ENCODE measurements at places on chromosomes 3 and 15.

GRCh38 chr3:2810723-2811122 is 299.5 kb downstream of the IL5RA start:
- peak; percentile 6 for DNase-seq

DNA sequence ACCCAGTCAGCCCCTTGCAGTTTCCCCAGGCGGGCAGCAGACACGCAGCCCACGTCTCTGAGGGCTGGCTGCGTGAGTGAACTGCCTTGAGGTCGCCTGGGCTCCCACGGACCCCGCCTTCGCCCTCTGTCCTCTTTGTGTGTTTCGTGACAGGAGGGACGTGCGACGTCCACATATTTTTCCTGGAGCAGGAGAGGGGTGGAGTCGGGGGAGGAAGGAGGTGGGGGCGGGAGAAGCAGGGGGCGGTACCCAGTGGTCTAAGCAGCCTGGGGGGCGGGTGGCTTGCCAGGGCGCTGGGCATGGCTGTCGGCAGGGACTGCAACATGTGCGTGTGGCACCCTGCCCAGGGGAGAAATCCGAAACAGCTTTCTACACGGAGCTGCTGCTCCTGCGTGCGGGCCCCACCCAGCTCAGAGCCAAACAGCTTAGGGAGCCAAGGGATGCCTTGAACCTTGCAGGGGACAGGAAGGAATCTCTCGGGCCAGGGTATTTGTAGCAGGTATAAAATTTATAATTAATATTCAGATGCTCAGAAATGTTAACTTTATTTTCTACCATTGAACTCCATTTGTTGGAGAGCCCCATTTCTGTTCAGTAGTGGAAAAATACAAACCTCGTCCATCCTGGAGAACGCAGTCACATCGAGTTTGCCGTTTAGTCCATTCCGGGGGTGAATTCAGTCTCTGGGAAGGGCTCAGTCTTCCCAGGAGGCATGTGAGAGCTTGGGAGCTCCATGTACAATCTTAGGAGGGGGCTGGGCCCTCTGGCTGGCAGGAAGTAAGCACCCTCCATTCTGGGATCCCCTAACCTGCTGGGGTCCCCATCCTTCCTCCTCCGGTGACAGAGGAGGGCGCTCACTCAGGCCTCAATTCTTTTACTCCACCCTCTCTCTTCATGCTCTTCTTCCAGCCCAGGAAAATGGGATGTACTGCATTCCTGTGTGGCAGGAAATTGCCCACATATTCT is 79.1 kb upstream of the MEF2A start:
- no peak for DNase-seq

DNA sequence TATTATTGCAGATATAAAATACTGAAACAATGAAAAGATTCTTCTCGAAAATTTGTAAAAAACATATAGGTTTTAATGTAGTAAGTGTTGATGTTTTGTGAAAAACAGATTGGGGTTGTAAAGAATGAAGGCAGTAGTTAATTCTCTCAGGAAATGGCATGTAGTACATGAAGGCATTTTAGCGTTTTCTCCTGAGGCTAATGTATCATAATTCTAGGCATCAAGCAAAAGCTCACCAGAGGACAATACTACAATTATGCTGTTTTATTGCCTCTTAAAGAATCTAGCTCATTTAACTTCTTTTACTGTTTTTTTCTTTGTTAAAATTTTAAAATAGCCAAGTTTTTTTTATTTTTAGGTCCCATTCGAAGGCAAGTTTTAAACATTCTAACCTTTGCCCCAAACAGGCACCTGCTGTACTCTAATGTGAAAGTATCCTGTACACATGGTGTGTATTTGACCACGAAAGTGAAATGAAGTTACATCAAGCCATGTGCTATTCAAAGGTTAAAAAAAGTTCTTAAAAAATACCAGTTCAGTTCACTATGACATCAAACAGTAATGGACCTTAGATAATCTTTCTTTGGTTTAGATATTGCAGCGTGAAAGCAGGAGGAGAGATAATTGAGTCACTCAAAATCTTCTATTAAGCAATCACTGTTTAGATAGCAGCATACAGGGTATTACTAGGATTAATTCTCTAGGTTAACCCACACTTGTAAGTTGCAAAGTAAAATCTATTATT is 163.6 kb downstream of the ECT2 start:
- DNase-seq: no peak

- no peak for DNase-seq
Measured at GRCh38 chr3:127168271-127168670, 24.7 kb upstream of the PRR23E start.

DNA sequence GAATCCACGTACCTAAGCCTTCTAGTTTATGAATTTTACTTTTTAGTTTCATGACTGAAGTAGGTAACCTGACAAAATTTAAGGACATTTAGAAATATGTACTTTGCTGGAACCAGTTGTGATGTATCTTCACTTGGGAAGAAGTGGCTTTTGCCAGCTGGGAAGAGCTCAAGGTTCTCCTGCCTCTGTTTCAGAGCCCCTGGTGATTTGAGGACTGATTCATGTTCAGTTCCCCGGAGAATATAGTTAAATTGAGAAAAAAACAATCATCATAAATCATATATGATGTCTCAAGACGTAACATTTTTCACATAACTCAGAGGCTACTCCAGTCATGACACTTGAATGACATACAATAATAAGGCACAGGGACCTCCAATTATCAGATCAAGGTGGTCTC is 473.4 kb downstream of the EPHA3 start:
- DNase-seq: no peak

GRCh38 chr3:184777566-184778356 is 34.2 kb upstream of the VPS8 start:
- DNase-seq: peak; percentile 92

GRCh38 chr3:188867691-188868265 is 304.0 kb upstream of the TPRG1 start:
- DNase-seq: no peak

- DNase-seq: no peak
Measured at GRCh38 chr3:37190667-37191066, 16.3 kb upstream of the LRRFIP2 start.

Data from NB4 (cell line).